ENCODE measurements at places on chromosomes 7 and 10. TPM values are rescaled to one million over a fixed set of nuclear protein-coding genes. Genes with fewer than 3 reads are reported as not detected.

Gene HMX2
- not detected for total RNA-seq

- no peak for DNase-seq
Observed at GRCh38 chr7:48416327-48416908, 245.2 kb downstream of the ABCA13 start.

GRCh38 chr7:141665208-141666035 is 36.5 kb downstream of the DENND11 start:
- no peak for DNase-seq

DNA sequence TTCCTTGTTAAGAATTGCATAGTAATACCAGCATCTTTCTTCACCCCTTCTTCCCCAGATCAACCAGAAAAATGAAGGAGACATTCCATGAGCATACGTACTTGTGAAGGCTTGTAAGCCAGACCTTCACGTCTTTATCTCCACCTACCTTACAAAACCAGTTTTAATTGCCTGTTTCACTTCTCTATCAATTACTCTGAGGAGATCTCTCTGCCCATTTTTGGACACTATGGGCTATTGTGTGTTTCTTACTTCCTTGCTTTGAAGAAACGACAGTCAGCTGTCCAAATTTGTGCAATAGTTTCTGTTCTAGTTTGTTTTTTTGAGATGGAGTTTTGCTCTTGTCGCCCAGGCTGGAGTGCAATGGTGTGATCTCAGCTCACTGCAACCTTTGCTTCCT is 349.7 kb upstream of the MBL2 start:
- DNase-seq, result no peak

DNA sequence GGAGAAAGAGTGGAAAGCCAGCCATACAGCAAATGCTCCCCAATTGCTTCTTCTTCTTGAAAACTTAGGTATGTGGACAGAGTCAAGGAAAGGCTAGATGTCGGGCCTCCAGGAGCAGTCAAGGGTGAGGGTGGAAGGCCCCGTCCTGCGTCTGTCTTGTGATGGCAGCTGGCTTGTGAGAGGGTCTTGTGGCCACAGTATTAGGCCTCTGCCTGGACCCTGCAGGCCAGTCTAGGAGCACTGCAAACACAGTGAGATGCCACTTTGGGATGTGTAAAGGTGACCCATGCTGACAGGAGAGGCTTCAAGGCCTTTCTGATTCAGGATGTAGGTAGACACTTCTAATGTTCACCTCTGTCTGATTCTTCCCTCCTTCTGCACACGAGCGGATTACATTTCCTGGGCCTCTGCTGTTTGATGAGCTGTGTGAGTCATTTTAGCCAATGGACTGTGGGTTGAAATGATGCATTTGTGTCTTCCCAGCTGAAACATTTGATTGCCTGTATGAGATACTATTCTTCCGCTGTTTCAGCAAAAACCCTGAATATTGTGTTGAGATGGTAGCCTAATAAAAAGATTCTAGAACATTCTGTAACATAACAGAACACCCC is 135.4 kb downstream of the EMX2 start:
- DNase-seq, result no peak

Measured in stomach (tissue), 19 donors.